Muscle of arm (tissue), 14 donors: ENCODE measurements at places on chromosomes 12 and 14. TPM values are rescaled to one million over a fixed set of nuclear protein-coding genes. Genes with fewer than 3 reads are reported as not detected.

GRCh38 chr14:87797001-87797400, 196.0 kb downstream of the GALC start:
- no peak for DNase-seq

- DNase-seq, result no peak
These were observed 175.7 kb downstream of the CACNA1C start for GRCh38 chr12:2228535-2228934.

GRCh38 chr12:74983917-74984316, 225.7 kb downstream of the KCNC2 start:
- no peak for DNase-seq

GRCh38 chr12:115835445-115835844, 442.0 kb downstream of the MED13L start:
- no peak for DNase-seq

DNA sequence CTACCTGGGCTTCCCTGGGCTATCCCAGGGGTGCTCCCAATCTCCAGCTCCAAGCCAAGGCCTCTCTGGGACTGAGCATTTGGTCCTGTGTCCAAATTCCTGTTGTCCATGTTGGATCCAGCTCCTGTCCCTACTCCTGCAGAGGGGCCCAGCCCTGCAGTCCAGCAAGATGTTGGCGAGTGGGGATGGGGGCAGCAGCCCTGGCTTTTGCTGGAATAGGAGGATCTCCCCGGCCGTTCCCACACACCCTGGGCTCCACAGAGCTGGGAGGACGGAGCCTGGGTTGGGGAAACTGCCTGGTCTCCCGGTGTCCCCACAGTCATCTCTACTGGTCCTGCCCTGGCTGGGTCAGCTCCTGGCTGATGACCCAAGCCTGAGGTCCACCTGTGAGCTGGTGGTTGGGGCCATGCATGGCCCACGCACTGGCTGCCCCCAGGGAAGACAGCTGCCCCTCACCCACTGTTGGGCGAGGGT, 219.6 kb upstream of the C14orf180 start:
- DNase-seq, result no peak

DNA sequence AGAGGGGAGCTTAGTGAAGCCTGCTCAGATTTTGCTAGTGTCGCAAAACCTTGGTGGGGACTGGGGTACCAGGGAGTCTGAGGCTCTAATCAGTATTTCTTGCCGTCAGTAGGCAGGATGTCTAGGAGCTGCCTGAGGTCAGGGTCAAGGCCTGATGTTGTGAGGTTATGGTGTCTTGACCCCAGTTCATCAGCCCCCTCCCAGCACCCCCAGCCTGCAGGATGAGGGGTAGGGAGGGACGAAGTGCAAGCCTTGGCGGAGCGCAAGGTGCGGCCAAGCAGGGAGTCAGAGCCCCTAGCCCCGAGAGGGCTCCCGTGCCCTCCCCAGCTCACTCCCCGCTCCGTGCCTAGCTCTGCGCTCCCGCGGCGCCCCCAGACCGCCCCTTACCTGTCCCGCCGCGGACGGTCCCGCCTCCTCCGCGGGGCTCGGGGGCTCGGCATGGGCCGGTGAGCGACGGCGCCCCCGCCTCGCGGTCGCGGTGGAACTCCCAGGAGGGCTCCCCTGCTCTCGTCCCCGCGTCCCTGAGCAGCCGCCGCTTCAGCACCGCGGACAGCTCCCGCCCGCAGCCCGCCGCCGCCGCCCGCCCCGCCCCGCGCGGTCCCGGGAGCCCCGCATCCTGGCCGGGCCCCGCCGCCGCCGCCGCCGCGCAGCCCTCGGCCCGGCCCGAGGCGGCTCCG, 347 bp downstream of the SYNDIG1L start:
- DNase-seq, result peak; percentile 29

Gene CATSPERB
- 1.5 TPM for polyA plus RNA-seq

DNA sequence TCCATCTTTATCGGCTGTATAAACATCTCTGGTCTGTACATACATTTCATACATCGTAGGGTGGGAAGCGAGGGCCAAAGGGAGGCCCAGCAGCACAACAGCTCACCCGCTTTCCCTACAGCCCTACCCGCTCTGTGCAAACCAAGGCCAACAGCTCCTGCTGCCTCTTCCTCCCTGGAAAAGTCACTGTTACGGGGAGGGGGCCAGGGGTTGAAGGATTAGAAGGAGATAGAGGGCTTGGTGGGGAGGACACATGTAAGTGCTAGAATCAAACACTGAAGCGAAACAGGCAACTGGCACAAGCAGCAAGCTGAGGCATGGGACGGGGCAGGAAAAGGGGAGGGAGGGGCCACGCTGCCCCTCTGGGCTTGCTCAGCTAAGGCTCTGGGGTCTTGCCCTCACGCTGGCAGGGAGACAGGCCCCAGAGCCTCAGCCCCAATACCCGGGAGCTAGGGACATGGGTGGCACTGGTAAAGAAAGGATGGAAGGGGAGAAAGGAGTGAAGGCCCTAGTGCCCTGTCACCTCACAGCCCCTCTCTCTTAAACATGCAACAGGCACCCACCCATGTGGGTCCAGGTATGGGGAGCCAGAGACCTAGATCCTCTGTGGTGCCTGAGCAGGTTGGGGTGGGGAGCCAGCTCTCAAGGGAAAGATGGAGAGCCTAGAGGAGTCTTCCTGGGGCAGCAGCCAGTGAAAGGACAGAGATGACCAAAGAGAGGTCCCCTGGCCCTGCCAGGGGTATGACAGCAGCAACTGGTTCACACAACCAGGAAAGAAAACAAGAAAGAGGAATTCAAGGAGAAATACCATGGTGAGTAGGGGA, 14.4 kb downstream of the SPRYD3 start:
- no peak for DNase-seq

- DNase-seq, result no peak
These were observed 108.2 kb upstream of the MED13L start for GRCh38 chr12:116385486-116386217.

Gene RIN3
- polyA plus RNA-seq, result 9.8 TPM

Gene DYRK2
- 58.2 TPM for polyA plus RNA-seq

DNA sequence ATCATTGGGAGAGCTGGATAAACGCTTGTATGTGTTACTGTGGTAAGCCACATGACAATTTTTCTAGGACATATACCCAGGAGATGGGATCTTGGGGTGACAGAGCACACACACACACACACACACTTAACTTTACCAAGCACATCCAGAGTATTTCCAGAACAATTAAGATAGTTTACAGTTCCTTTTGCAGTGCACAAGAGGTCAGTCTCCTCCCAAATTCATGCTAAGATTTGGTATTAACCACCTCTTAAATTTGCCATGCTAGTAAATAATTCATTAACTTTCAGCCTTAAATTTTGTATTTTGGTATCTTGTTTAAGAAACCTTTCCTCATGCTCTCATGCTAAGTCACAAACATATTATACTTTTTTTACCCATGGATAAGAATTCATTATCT, 33.9 kb upstream of the LIMA1 start:
- DNase-seq, result no peak

GRCh38 chr12:8045952-8046944, 13.7 kb downstream of the FOXJ2 start:
- DNase-seq, result peak; percentile 79

GRCh38 chr12:84585776-84586395, 326.7 kb downstream of the SLC6A15 start:
- peak; percentile 62 for DNase-seq

DNA sequence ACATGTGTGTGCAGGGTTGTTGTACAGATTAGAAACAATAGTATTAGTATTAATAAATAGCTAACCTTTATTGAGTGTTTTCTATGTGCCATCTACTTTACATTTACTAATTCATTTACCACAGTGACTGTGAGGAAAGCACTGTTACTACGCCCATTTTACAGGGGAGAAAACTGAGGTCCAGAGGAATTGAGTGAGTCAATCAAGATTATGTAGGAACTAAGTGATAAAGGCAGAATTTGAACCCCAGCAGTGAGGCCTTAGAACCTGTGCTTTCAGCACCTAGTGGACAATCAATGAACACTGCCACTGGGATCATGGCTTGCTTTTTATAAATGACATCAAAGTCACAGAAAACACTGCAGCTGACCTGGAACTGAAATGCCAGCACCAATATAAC, 28.2 kb downstream of the NT5DC3 start:
- no peak for DNase-seq

- DNase-seq, result no peak
These were observed 116.1 kb downstream of the SCARB1 start for GRCh38 chr12:124747426-124748161.

DNA sequence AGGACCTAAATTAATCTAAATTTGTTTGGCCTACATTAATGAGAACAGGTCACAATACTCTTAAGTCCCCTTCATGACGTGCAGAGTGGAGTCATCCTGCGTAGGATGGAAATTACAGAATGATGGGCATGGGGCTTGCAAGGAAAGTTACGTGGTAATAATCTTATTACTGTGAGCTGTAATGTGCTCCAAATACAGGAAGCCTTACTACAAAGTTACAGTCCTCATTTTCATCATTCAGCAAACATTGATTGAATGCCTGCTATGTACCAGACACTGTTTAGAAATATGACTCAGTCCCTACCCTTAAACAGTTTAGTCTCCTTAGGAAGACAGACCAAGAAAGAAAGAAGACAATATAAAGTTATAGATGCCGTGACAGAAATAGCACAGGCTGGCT, 9.4 kb downstream of the HIGD1C start:
- no peak for DNase-seq

GRCh38 chr12:120960657-120961056, 17.7 kb upstream of the HNF1A start:
- DNase-seq, result no peak

DNA sequence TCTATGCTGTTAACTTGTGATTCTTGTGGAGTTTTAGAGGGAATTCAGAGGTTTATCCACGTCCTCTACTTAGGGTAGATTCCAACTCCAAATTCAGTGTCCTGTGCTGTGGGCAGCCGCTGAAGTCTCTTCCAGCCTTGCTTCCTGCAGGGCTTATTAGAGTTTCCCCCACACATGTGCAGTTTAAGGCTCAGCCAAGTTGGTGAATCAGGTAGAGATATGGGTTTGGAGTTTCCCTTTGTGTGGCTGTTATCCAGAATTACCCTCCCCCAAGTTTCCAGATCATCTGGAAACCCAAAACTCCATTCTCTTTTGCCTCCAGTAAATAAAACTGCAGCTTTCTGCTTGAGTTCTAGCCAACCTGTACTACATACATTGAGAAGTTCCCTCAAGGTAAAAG, 853.7 kb downstream of the GALC start:
- DNase-seq, result no peak

DNA sequence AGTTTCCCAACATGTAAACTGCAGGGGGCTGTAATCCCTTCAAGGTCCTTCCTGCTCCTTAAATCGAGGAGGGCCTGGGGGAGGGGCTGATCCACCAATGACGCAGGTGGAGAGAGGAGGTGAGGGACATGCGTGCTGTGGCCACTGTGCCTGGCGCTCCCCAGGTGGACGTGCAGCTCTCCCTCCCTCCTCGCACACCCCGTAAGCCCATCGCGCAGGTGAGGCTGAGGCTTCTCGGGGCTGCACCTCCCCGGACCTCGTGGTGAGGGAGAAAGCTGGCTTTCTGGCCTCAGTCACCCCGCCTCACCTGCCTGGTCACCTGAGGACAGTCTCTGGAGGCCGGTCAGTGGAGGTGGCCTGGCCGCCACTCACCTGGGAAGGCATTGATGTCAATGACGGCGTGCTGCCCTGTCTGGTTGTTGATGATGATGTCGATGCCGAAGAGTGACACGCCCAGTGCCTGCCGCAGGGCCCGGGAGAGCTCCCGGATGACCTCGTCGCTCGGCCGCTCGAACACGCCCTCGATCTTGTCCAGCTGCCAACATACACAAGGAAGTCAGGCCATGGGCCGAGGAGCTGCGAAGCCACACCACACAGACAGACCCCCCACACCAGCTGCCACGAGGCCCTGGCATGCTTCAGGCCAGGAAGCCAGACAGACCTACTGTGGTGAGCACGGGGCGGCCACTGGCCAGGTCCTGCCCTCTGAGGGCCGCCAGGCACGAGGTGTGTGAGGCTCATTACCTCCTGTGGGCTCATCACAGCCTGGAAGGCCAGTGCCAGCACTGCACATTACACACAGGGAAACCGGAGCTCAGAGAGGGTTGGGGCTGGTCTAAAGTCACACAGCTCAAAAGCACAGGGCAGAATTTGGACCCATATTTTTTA, 23.3 kb downstream of the CHGA start:
- no peak for DNase-seq

GRCh38 chr12:3632256-3632655, 120.7 kb downstream of the CRACR2A start:
- DNase-seq, result no peak

GRCh38 chr12:94875525-94875924, 128.0 kb downstream of the NDUFA12 start:
- no peak for DNase-seq

GRCh38 chr14:97264516-97265230, 467.5 kb downstream of the VRK1 start:
- no peak for DNase-seq

- no peak for DNase-seq
These were observed 111.0 kb downstream of the SLC25A47 start for GRCh38 chr14:100434033-100434601.

Gene TEX22
- 0.54 TPM for polyA plus RNA-seq

DNA sequence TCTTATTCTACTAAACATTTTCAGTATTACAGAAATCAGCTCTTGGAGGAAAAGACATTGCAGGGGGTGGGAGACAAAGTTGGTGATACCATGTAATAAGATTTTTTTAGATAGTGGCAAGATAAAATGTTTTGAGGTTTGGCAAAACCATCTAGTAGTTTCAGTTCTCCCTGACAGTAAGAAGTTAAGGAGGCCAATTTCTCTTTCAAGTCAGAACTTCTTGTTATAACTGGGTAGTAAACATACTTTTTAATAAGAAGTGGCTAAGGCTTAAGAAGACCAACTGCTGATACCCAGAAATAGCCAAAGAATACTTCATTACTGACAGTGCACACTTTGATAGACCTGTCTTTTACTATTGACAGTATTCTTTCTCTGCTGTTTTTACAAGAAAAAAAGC, 452.3 kb downstream of the DIO2 start:
- DNase-seq, result no peak

Gene TCL1B
- polyA plus RNA-seq, result not detected

DNA sequence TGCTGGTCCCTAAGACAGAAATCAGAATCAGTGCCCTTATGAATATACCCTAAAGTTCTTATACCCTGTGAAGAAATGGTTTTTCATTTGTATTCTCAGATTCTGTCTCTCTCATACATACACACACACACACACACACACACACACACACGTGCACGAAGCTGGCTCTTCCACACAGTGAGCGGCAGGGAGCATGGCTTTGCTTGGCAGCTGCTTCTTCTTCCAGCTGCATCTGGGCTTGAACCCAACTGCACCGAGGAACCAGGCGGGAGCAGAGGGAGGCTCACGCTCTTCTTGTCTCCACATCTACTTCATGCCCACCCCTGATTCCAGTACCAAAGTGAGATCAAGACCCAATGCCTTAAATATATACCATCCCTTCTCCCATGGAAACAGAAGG, 19.4 kb downstream of the GRIN2B start:
- DNase-seq, result no peak

- DNase-seq, result no peak
These were observed 179.2 kb downstream of the PELI2 start for GRCh38 chr14:56297449-56297848.
